ENCODE measurements at places on chromosomes 7 and 10. TPM values are rescaled to one million over a fixed set of nuclear protein-coding genes. Genes with fewer than 3 reads are reported as not detected.

MPP7 gene
- total RNA-seq: 0.11 TPM

RGR gene
- total RNA-seq: not detected

RNLS gene
- 8.8 TPM for total RNA-seq

INA gene
- total RNA-seq: 18.1 TPM

TMEM270 gene
- total RNA-seq: 0.17 TPM

CYP3A7 gene
- 0.05 TPM for total RNA-seq

DLX6 gene
- total RNA-seq: not detected

SH2D4B gene
- 0.06 TPM for total RNA-seq

UPK3B gene
- total RNA-seq: 19.9 TPM

TBC1D12 gene
- 6.4 TPM for total RNA-seq

TAS2R4 gene
- 0.11 TPM for total RNA-seq

TUBAL3 gene
- 0.31 TPM for total RNA-seq

PVRIG gene
- not detected for total RNA-seq

TEX47 gene
- not detected for total RNA-seq

DNAJB6 gene
- 90.7 TPM for total RNA-seq

GNAI1 gene
- total RNA-seq: 28.9 TPM

ADRB1 gene
- total RNA-seq: 0.91 TPM

C1QL3 gene
- total RNA-seq: not detected

GRID2IP gene
- not detected for total RNA-seq

MBL2 gene
- total RNA-seq: not detected

HKDC1 gene
- total RNA-seq: 8.9 TPM

HOXA6 gene
- 1.7 TPM for total RNA-seq

DENND2A gene
- total RNA-seq: 0.64 TPM

PPP1R3C gene
- 21.7 TPM for total RNA-seq

ANLN gene
- total RNA-seq: 63.6 TPM

GATA3 gene
- 4.4 TPM for total RNA-seq

DNAJC12 gene
- 56.6 TPM for total RNA-seq

PKD2L1 gene
- total RNA-seq: not detected
